Stimulated activated CD4-positive, alpha-beta T cell treated with anti-CD3 and anti-CD28 coated beads, Interleukin-4, amount 100 ng/mL, for 4 hours (primary cell): ENCODE measurements at places on chromosomes 1 and 21.

GRCh38 chr1:24874056-24874455, 56.0 kb downstream of the RUNX3 start:
- DNase-seq, result no peak

DNA sequence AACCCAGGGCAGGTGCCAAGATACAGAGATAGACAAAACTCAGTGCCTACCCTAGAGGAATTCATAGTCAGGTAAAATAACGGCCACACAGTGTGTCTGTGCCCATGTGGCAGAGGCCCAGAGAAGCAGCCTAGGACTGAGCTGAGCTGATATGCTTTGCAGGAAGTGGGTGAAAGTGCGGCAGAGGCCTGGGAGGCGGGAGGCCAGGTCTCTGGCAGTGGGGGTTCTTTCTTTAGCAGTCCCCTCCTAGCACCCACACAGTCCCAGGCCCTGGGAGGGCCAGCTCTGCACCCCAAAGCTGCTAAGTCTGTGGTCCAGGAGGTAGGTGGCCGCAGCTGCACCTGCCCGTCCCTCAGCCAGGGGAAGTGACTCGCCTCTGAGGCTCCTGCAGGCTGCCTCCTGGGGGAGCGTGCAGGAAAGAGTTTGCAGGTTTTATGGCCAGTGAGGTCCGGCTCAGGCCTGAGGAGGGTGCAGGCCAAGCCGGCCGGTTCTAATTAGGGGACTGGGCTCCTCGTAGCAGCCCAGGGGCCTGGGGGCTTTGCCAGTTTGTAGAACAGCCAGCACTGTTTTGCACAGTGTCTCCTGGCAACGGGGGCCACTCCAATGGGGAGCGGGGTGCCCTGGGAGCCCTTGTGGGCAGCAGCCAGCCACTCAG, 107.9 kb downstream of the SPSB1 start:
- DNase-seq, result no peak

DNA sequence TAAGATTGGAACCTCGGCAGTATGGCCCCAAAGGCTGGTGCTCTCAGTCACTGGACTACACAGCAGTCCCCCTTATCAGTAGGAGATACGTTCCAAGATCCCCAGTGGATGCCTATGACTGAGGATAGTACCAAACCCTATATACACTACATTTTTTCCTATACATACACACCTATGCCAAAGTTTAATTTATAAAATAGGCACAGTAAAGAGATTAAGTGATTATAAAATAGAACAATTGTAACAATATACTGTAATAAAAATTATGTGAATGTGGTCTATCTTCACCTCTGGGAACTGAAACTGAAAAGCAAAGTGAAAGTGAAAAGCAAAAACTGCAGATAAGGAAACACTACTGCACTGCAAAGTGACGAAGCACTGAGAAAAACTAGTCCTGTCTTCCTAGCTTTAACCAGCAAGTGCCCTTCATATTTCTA, 96.8 kb downstream of the INTS7 start:
- DNase-seq, result no peak

GRCh38 chr1:58620926-58621325, 43.9 kb upstream of the TACSTD2 start:
- DNase-seq, result no peak

DNA sequence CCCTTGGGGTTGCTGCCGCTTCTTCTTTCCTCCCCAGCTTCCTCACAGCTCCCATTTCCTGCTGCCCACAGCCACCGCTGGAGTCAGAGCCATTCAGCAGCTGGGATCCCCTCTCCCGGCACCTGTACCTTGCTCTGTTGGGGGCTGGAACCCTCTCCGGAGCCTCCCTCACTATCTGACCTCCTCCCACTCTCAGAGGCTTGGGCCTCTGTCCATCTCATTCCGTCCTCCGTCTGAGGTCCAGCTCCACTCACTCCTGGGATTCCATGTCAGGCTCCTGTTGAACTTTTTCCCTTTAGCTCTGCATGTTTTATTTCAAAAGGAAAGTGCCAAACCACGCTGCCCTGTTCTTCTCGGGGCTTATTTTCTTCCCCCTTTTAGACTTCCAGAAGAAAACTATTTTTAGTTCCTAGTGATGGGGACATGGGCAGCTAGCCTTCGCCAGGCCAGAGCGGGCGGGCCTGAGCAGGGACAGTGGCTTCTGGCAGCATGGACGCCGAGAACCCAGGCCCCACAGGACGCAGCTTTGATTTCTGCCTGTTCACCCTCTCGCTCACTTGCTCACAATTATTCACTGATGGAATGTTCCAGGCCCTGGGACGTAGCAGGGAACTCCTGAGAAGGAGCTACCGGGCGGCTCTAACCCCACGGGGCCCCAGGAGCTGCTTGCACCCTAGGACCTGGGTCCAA, 79.2 kb downstream of the ARHGEF10L start:
- DNase-seq, result no peak

GRCh38 chr21:24903994-24904635, 703.2 kb downstream of the MRPL39 start:
- no peak for DNase-seq

- no peak for DNase-seq
These were observed 260.4 kb upstream of the DPYD start for GRCh38 chr1:98181036-98181764.

DNA sequence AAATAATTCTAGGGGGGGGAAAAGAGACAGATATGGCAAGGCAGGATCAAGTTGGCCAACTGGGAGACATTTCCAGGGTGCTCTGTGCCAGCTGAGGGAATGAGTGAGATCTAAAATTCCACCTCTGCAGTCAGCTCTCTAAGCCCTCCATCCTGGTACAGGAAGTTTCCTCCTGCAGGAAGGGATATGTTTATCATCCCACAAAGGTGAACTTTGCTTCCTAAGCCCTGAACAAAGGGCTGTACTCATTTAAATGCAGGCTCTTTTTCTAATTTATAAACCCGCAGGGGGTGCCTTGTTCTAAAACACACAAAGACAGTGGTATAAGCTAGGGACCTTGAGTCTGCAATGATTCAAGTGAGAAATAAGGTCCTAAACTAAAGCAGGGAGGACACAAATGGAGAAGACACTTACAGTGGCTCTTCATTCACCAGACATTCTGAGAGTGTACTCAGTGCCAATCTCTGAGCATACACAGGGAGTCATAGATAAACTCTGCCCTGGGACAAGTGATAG, 3.6 kb upstream of the TNFSF4 start:
- DNase-seq, result no peak

GRCh38 chr1:58618303-58618702, 41.3 kb upstream of the TACSTD2 start:
- DNase-seq, result no peak

GRCh38 chr21:18318156-18318555, 73.5 kb downstream of the CHODL start:
- DNase-seq, result no peak

DNA sequence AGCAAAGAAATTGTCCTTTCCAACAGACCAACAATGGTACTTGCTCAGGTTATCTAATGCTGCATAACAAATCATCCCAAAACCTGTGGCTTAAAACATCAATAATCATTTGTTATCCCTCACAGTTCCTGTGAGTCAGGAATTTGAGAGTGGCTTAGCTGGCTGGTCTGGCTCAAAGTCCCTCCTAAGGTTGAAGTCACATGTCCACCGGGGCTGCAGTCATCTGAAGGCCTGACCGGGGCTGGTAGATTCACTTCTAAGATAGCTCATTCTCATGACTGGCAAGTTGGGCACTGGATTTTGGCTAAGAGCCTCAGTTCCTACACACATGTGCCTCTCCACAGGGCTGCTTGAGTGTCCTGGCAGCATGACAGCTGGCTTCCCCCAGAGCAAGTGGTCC, 16.9 kb downstream of the ERI3 start:
- DNase-seq, result no peak

DNA sequence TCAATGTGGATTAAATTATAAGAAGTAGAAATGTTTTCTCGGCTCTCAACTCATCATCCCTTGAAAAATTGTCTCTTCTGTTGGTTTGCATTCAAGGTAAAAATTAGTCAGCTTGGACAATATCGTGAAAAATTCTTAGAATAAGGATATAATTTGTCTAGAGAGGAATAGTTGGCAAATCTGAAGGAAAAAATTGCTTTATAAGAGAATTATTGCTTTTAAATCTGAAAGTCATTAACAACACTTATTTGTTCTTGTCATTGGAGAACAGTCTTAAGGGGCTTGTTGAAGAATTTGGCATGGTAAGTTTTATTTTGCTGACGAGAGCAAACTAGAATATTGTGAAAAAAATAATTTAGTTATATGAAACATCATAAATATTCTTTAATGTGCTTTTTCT, 26.4 kb downstream of the ANGPTL1 start:
- no peak for DNase-seq

GRCh38 chr1:230228236-230228897, 161.3 kb downstream of the GALNT2 start:
- DNase-seq, result no peak
